ENCODE measurements at places on chromosomes 3 and 15.
A peak's percentile ranks its signal among the peaks of the same experiment; 100 is the strongest.

DNA sequence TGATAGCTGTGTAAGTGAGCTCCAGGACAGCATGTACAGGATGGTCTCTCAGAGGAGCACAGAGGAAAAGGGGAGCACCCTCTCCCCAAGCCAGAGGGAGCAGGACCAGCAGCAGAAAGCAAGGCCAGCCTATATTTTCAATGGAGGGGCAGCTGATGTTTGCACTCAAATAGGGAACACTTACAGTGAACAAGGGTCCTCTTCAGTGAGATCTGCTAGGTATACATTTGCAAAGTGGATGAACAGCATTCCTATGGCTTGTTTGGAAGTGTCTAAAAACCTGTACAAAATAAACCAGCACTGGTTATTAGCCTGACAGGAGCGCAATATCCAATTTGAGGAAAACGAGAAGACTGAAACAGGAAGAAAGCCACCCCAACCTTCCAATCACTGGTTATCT, 17.6 kb upstream of the MUSTN1 start:
- DNase-seq, result no peak

- DNase-seq, result no peak
These were observed 39.7 kb upstream of the POLG start for GRCh38 chr15:89374086-89374981.

GRCh38 chr3:150421799-150422548, 13.9 kb downstream of the TSC22D2 start:
- no peak for DNase-seq

- DNase-seq, result peak; percentile 1
These were observed 16.0 kb downstream of the SLC22A14 start for GRCh38 chr3:38297947-38298711.

GRCh38 chr3:22980346-22980745, 222.8 kb upstream of the UBE2E2 start:
- no peak for DNase-seq

DNA sequence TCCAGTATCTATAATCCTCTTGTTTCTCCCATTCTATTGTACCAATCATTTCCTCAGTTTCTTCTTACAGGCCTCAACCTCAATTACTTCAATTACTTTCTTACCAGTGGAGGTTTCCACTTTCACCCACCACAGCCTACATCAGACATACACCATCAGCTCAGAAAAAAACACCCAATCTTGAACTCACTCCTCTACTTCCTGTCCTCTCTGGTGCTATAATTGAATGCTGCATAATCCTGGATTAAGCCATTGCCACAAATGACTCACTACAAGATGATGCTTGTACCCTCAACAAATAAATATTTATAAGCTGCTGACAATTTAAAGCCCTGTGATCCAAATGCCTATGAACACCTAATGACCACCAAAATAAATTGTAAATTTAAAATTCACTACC, 18.5 kb downstream of the RYK start:
- no peak for DNase-seq

- DNase-seq, result no peak
These were observed 31.1 kb downstream of the ACKR4 start for GRCh38 chr3:132628157-132628556.

DNA sequence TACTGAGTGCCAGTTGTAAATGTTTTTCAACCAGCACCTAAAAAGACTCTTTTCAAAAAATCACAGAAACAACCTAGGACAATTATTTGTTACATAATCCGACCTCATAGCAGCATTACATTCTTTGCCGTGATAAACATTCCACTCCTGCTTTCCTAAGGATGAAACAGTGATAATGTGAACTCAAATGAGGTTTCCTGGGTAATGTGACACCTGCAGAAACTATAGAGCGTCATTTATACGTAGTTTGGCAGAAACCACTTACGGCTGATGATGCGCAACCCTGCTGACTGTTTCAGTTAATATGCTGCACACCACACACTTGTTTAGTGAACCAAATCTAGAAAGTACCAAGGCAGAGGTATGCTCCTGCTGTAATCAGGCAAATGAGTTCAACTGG, 55.8 kb downstream of the SEMA6D start:
- DNase-seq, result no peak

DNA sequence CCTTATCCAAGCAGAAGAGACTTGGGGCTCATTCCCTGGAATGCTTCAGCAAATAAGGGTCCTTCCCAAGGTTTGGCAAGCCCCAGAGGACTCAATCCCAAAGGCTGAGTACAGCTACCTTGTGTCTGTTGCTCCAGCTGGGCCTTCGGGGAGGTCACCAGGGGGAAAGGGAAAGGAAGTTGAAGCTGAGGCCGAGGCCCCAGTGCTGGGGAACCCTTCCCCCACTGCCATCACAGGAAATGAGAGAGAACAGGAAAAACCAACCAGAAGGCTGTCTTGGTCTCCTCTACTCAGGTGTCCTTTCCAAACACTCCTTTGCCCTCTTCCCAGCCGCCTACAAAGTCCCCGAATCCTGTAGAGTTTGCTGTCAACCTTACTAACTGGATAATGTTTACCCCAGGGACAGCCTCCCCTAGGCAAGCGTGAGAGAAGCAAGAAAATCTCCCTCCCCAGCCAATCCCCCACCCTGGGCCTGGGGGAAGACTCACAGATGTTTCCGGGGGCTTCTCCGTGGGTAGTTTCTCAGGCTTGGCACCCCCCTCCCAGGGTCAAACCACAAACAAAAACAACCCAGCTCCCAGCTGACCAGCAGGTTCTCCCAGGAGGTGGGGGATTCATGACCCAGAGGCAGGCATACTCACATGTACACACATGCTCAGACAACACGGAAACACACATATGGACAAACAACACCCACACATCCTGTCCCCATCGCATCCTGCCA, 5.5 kb downstream of the CSRNP1 start:
- DNase-seq, result no peak

DNA sequence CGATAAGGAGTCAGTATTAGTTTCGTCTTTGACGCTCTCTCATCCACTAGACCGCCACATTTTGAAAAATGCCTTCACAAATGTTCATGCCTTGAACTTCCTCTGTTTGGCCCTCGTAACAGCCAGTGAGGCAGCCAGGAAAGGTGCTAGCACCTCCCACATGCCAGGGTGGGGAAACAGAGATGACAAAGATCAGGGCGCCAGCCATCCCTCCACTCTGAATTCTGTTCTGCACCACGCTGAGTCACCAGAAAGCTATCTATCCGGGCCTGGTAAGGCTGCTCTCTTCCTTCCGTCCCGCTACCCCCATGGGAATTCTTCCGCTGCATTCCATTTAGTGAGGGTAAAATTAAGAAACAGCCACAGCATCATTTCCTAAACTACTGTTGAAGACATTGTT, 31.3 kb upstream of the BCL2L10 start:
- DNase-seq, result no peak

- DNase-seq, result no peak
These were observed 126.3 kb downstream of the EEFSEC start for GRCh38 chr3:128279601-128279880.

DNA sequence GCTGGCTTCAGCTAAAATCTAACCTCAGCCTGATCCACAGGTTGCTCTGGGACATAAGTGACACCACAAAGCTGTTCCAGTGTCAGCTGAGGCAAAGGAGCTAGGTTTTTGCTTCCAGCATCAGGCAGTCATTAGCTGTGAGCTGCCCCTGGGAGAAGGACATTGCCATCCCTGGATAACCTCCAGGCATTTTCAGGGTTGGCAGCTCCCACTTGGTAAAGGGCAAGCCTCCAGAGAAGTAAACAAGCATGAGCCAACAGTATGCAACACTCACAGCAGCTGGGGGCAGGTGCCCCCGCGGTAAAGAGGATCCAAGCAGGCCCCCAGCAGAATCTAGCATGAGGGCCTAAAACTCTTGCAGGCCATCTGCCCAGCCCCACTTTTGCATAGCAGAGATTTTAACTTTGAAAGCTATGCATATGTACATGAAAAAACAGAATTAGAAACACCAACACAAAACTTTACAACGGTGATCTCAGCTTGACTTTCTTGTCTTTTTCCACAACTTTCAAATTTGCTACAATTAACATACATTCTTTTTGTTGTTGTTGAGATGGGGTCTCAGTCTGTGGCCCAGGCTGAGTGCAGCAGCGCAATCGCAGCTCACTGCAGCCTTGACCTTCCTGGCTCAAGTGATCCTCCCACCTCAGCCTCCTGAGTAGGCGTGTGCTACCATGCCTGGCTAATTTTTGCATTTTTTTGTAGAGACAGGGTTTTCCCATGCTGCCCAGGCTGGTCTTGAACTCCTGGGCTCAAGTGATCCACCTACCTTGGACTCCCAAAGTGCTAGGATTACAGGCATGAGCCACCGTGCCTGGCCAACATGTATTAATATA, 83.8 kb upstream of the TPM1 start:
- no peak for DNase-seq

GRCh38 chr3:134796281-134797056, 1.4 kb downstream of the EPHB1 start:
- no peak for DNase-seq

- DNase-seq, result no peak
These were observed 34.0 kb upstream of the PLOD2 start for GRCh38 chr3:146195030-146195429.

GRCh38 chr15:95664450-95664849, 666.0 kb upstream of the NR2F2 start:
- no peak for DNase-seq

DNA sequence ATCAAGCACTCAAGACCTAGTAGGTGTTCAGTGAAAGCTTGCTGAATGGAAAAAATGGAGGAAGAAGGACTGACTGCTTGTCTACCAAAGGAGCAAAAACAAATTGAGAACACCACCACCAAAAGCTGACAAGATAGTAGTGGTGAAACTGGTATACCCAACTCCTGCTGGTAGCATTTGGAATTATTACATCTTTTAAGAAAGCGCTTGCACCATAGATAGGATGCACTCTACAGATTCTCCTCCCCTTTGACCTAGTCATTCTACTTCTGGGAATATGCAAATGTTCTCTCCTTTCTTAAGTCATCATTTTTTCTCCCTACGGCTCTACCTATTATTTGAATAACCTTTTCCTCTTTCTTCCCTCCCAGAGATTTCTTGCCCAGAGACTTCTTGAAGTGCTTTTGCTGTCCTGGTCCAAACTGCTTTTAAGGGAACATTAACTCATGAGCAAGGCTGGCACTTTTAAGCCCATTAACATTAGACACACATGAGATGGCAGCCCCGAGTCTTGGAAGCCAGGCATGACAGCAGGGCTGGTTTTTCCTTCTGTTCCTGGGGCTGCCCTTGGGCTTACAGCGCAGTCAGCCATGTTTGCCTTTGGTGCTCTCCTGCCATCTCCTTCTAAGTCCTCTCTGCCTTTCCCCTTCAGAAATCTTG, 75.0 kb upstream of the TLE3 start:
- no peak for DNase-seq

DNA sequence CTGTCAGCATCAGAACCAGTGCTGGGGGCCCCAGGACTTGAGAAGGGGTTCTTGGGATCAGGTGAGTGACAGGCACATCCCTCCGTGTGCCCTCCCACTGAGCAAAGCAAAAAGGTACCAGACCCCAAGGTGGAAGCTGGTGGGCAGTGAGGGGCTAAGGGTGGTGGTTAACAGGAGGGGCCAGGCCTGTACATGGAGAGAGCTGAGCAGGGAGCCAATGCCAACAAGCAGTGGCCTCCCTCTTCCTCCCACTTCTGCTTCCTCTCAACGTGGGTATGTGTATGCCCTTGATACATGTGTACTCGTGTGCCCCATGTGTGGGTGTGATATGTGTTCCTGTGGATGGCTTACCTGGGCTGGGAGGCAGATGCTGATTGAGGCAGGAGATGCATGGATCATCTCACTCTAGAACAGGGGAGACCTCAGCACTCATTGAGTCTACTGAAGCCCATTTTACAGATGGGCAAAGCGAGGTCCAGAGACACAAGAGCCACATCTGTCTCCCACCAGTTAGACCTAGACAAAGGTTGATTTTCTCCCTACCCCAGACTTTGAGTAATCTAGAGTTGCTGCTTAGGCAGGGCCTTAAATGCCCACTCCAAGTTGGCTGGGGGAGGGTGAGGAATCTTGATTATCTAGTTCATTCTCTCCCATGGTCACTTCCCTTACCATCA, 945 bp downstream of the VIPR1 start:
- DNase-seq, result no peak

DNA sequence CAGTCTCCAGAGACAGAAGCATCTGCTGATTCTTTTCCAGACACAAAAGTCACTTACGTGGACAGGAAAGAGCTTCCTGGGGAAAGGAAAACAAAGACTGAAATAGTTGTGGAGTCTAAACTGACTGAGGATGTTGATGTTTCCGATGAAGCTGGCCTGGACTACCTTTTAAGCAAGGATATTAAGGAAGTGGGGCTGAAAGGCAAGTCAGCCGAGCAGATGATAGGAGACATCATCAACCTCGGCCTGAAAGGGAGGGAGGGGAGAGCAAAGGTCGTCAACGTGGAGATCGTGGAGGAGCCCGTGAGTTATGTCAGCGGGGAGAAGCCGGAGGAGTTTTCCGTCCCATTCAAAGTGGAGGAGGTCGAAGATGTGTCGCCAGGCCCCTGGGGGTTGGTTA, 25.4 kb downstream of the SYNM start:
- DNase-seq, result no peak

DNA sequence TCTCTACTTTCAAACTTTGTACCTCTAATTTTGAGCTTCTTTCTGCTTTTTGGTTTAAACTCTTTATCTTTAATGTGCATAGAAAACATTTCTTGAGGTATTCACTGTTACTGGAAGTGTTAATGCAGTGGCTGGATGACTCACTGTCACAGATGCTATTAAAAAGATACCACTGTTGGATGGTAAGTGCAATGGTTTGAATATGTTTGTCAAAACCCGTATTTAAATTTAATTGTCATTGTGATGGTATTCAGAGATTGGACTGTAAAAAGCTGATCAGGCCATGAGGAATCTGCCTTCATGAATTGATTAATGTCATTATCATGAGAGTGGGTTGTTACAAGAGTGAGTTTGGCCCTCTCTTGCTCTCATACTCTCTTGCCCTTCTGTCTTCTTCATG, 70.6 kb downstream of the AP4E1 start:
- DNase-seq, result no peak

- no peak for DNase-seq
These were observed 23.1 kb upstream of the GPR171 start for GRCh38 chr3:151226088-151226563.

DNA sequence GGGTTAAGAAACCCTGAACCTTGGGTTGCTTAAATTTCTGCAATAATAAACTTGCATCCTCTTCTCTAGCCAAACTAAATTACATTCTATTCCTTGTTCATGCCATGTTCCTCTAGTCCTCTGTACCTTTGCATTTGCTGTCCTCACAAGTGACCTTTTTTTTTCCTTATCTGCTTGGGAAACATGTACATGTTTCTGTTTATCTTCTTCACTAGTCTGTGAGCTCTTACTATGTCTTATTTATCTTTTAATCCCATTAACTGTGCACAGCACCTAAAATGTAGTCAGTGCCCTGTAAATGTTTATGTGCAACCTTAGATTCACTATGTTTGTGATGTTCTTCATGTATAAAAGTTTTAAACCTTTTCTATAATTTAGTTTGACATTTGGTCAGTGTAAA, 61.9 kb downstream of the REC114 start:
- DNase-seq, result no peak

- DNase-seq, result no peak
These were observed 33.6 kb downstream of the EAF1 start for GRCh38 chr3:15460891-15461531.

GRCh38 chr3:197376020-197376419, 77.6 kb upstream of the DLG1 start:
- DNase-seq, result no peak

- DNase-seq, result no peak
These were observed 5.1 kb downstream of the GPD1L start for GRCh38 chr3:32111560-32111959.

Measured in GM12864 (cell line).